Ovary (tissue), 10 donors: ENCODE measurements at places on chromosomes 3 and 15. TPM values are rescaled to one million over a fixed set of nuclear protein-coding genes. Genes with fewer than 3 reads are reported as not detected.

- no peak for DNase-seq
Observed at GRCh38 chr3:76965122-76965725, 74.7 kb upstream of the ROBO2 start.

DNA sequence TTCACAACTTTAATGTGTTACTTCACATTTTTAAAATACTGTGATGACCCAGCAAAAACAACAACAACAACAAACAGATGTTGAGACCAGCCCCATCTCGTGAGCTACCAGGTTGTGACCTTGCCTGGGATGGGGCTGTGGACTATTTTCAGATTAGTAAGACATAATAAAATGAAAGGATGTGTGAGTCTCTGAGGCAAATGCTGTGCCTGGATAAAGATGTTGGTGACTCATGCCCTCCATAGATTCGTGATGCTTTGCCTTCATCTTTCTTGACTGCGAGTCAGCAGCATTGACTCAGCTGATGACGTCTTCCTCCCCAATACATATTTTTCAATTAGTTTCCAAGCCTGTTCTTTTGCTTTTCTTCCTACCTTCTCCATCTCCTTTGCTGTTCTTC lies 453.0 kb upstream of the CFAP20DC start:
- DNase-seq: no peak

- no peak for DNase-seq
Observed at GRCh38 chr3:168427835-168428475, 332.2 kb upstream of the GOLIM4 start.

DNA sequence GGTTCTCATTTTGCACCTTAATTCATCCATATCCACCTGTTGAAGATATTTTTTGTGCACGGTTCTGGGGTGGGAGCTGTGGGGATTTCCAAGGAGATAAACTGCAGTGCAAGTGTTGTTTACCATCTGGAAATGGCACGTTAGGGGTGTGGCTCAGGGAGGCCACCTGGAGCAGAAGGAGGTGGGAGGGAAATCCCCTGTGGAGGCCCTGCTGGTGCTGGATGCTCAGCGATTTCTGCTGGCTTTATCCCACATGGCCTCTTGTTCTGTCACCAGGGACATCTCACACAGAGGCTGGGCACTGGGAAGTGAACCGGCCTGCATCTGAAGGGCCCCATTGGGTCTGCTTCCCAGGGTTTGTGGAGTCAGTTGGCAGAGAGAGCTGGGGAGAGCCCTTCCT lies 24.3 kb downstream of the TRPM1 start:
- no peak for DNase-seq

- DNase-seq: no peak
Observed at GRCh38 chr15:80068578-80068977, 9.1 kb downstream of the ZFAND6 start.

- no peak for DNase-seq
Observed at GRCh38 chr3:67832817-67833216, 178.4 kb upstream of the SUCLG2 start.

DNA sequence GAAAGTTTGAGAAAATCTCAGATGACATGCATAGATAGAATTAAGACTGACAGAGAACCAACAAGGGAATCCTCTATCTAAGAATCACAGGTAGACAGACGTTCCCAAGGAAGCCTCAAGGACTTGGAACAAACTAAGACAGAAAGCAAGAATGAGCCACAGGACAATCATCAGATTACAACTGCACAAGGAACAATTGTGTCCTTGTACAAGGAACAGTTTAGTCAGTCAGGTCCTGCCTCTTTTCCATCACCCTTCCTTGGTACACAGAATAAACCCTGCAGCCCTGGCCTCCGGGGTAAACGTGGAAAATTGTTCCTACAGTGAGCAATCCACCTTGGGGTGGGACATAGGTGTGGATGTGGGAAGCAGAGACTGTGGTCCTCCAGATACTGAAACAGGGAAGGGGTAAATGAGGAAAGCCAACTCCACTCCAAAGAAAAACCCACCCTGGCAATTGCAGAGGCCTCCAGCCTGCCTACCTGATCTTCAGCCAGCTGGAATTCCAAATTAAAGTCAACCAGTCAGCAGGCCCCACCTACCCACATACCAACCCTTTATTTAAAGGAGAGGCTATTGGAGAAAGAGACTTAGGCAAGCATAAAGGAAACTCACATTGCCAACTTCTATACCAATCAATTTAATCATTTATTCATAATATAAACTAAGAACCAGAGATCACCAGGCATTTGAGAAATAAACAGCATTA lies 73.4 kb downstream of the ULK4 start:
- DNase-seq: no peak

DNA sequence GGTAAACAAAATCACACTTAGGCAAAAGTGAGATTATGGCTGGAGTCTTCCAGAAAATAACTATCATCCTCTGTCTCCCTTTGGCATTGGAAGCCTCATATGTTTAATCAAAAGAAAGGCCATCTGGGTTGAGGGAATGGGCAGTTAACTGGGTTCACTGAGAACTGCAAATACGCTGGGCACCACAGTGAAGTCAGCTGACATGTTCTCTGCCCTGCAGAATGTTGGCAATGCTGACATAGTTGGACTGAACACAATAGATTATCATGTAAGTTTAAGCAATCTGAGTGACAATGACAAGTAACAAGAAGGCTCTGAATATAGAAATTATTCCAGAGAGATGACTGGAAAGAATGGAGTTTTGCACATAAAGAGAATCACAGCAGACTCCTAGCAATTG lies 43.8 kb upstream of the SLC25A26 start:
- DNase-seq: no peak

DNA sequence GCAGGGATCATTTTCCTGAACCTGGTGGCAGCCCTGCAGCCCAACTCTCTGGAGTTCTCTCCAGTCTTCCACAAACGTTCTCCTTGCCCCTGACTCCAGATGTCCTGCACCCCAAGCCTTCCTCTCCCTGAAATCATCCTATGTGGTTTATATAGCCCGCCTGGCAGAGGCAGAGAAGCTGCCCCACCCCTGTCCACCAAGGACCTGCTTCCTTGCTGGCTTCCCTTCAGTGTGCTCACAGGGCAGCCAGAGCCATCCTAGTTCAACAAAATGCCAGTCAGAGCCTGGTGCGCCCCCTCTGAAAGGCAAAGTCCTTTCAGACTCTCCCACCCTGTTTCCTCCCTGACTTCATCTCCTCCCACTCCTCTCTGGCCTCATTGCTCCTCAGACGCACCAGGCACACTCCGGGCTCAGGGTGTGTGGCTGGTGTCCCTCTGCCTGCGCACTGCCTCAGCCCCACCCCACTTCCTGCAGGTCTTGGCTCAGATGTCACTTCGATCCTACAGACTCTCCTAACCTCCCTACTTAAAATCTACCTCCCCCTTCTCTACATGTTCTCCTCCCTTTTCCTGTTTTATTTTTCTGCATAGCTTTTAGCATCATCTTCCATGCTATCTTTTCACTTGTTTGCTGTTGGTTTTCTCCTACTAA lies 5.9 kb downstream of the KBTBD13 start:
- no peak for DNase-seq

GRCh38 chr15:35013370-35013769 lies 25.3 kb upstream of the ZNF770 start:
- no peak for DNase-seq

DNA sequence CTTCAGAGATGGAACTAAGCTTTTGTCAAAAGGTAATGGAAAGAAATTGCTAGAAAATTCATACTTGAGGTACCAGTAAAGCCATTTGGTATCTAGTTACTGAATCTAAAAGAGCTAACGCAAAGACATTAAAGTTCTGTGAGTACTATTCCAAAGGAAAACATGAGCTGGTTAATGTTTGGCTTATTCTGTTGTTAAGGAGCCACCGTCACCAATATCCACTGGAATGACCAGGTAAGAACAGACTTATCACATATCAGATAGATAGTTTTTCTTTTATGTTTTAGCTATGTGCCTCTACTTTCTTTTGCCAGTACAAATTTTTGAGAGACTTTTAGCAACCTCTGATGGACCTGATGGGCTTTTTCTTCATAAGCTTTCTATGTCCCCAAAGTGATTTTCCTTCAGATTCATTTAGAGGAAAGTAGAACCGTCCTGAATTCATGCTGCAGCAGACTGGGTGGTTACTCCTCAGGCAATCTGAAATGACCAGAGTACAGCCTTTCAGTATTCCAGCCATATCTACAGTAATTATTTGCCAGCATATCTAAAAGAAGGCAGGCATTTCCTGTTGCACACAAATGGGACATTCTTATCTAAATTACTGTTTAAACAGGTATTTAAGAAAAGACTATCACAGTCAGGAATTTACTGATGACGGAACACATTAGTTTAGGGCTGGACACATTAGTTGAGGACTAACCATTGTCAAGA lies 274.1 kb downstream of the MECOM start:
- no peak for DNase-seq

DNA sequence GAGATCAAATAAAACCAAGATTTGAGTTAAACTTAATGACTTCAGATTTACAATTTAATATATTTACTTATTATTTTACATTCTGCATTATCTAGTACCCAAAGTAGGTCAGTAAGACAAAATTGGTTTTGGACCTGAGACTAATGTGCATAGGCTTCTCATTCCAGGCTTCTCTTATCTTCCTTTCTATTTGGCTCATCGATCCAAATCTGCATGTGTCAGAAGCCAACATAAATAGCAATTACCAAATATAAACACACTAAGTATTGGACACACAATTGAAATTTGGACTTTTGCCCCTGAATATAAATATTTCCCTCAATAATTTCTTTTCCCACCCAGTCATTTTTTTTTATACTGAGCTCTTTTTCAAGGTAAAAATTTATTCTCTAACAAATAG lies 290.6 kb upstream of the ARHGEF26 start:
- no peak for DNase-seq

GRCh38 chr15:51223771-51224229 lies 114.6 kb downstream of the CYP19A1 start:
- no peak for DNase-seq

- DNase-seq: peak; percentile 82
Observed at GRCh38 chr15:73683777-73684580, at the start of gene CD276. CD276 (plus strand) TSS chr15:73684383; CDS start chr15:73699640, 15,257 bp downstream.

DNA sequence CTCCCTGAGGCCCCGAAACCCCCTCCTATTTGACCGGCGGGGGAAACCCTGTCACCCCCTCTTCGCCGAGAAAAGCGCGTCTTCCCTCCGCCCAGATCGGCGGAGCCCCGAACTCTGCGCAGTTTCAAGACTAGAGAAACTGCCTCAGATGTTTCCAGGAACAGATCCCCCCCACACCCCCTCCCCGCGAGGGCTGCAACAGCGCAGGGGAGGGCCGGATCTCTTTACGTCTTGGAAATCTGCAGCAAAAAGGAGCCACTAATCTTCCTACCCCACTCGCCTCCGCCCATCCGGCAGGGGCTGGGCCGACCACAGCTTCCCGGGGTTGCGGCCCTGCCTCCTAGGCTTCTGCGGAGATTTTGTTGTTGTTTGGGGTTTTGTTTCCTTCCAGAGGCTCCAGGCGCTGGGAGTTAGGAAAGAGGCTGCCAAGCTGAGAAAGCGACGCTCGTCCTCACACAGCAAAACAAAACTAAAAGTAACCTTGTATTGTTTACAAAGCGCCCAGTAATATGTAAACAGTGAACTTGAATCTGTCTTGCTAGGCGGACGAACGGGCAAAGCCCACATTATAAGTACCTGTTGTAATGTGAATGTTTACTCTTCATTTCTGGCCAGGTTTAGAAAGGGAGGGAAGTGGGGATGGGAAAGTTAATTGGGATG lies 2.2 kb downstream of the FOXB1 start:
- peak; percentile 42 for DNase-seq

DNA sequence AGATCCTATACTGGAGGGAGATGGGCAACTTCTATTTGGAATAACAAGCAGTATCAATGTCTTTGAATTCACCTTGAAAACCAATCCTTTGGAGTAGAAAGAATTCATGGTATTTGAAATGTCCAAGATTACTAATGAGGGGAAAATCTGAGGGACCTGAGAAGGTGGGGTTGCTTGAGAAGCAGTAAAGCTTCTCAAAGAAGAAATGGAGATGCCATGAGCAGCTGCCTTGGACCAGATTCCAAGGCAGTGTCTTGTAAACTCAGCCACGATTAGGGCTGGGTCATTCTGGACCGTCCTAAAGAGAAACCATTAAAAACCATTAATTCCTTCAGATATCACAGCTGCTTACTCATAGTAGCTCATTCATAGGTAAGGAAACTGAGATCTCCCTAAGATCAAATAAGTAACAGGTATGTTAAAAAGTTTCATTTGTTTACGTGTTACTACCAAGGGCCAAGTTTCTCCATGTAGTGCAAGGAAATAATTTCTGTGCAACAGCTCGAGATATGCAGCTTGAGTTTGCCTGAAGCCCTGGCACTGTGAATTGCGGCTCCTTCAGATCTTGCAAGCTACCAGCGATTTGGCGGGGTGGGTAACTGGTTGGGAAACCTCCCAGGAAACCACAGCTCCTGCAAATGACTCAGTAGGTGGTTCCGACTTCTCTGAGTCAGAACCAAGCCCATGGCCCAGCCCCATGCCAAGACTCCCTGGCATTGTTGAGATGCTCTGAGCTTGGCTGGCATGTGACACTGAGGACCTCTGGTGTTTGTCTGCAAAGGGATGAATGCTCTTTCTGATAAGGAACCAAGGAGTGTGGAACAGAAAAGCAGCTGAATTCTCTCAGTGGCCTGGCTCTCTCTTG lies 296.8 kb downstream of the RORA start:
- no peak for DNase-seq

DNA sequence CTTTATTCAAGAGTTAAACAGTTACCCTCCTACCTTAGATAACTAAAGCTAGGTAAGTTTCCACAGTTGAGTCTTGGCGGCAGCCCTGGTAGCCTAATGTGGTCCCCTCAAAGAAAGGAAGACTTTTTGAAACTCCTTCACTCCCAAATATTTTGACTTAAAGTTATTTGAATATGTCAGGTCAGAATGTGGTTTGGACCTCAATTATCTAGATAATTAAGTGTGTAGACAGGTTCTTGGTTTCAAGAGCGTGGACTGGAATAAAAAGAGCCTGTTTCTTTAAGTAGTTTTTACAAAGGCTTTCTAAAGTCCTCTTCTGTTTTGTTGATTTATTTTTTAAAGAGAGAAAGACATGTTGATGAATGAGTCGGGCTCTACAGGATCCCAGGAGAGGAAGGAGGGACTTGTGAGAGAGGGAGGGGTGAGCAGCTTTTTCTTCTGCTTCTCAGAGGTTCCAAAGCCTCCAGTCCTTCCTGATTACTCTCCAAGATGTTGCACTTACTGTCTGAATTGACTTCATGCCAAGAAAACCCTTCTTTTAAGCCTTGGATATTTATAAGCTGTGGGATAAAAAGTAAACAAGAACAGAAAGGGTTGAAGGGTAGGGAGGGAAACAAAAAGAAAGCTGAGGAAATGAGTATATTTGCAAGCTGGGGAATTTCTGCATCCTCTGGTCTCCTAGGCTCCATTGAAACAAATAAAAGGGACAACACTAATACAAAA lies 457.4 kb downstream of the IGSF11 start:
- no peak for DNase-seq

GRCh38 chr15:69997813-69998212 lies 99.9 kb downstream of the TLE3 start:
- DNase-seq: no peak

GRCh38 chr15:40054605-40054854 lies 15.5 kb upstream of the SRP14 start:
- DNase-seq: no peak

GRCh38 chr3:83567935-83568334 lies 1390.9 kb upstream of the CADM2 start:
- no peak for DNase-seq

- DNase-seq: no peak
Observed at GRCh38 chr3:29255854-29256696, 24.8 kb upstream of the RBMS3 start.

- DNase-seq: no peak
Observed at GRCh38 chr15:70447928-70448698, 315.2 kb downstream of the UACA start.

The PTPN23 gene
- polyA plus RNA-seq: 18.3 TPM

The ALG1L2 gene
- polyA plus RNA-seq: not detected

The RASL12 gene
- 24.8 TPM for polyA plus RNA-seq

The CMTM7 gene
- 20.3 TPM for polyA plus RNA-seq

The CCDC33 gene
- polyA plus RNA-seq: 0.10 TPM

The CA12 gene
- 4.6 TPM for polyA plus RNA-seq

The ACAP2 gene
- 15.1 TPM for polyA plus RNA-seq

The MED12L gene
- polyA plus RNA-seq: 0.20 TPM
